ENCODE measurements at places on chromosomes 11 and 22.

DNA sequence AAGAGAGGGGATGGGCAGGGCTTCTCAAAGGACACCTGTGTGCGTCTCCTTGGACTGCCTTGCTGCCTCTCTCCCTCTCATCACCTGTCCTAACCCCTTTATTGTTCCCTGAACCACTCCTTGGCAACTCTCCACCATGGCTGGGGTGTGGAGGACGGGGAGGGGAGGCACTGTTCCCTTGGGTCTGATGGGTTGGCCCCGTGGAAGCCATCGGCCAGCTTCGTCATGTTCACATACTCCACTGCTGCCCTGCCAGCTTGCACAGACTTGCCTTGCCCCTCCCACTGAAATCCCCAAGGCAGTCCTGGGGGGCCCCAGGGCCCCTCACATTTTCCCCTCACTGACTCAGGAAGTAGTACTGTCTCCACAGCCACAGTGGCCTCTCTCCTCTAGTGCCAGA lies 36.1 kb upstream of the LRRC32 start:
- H3K4me3 ChIP-seq, result no peak overlapping the region
- H3K4me1 ChIP-seq, result no peaks in the 10 kb centered on the region
- H3K27me3 ChIP-seq, result no peaks in the 10 kb centered on the region
- DNase-seq, result no peak
- H3K36me3 ChIP-seq, result no peaks in the 10 kb centered on the region

GRCh38 chr11:83061883-83062282 lies 9.8 kb downstream of the RAB30 start:
- H3K36me3 ChIP-seq, result no peaks in the 10 kb centered on the region
- no peak overlapping the region for H3K27ac ChIP-seq
- H3K27me3 ChIP-seq, result no peaks in the 10 kb centered on the region
- H3K4me3 ChIP-seq, result no peak overlapping the region

DNA sequence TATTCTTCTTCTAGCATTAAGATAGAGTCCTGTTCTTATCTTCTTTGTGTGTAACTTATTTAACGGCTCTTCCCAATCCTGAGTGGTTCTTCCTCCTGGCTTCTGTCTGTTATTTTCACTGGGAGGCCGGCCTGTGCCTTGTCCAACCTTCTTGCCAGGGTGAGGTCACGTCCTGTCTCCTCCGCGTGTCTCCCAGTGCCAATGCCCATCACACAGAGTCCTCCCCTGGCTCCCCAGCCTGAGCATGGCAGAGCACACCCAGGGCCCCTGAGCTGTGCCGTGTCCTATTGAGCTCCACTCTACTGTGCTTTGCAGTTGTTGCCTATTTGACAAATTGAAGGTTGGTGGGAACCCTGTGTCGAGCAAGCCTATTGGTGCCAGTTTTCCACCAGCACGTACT lies 487.3 kb downstream of the BRD1 start:
- no peaks in the 10 kb centered on the region for H3K36me3 ChIP-seq
- DNase-seq, result no peak
- no peaks in the 10 kb centered on the region for H3K4me1 ChIP-seq
- no peak overlapping the region for H3K27ac ChIP-seq
- H3K4me3 ChIP-seq, result no peak overlapping the region

GRCh38 chr22:39281126-39281525 lies 36.3 kb upstream of the PDGFB start:
- H3K27ac ChIP-seq, result no peak overlapping the region
- H3K36me3 ChIP-seq, result no peaks in the 10 kb centered on the region
- H3K4me1 ChIP-seq, result no peaks in the 10 kb centered on the region
- no peak for DNase-seq
- no peaks in the 10 kb centered on the region for H3K27me3 ChIP-seq
- H3K4me3 ChIP-seq, result no peak overlapping the region
